ENCODE measurements at places on chromosomes 12 and 14. TPM values are rescaled to one million over a fixed set of nuclear protein-coding genes. Genes with fewer than 3 reads are reported as not detected.

Gene KRT82
- not detected for polyA plus RNA-seq

- DNase-seq = no peak
Observed at GRCh38 chr12:112285600-112286401, 96.4 kb downstream of the HECTD4 start.

GRCh38 chr12:80581783-80582182 lies 125.7 kb upstream of the MYF6 start:
- no peak for DNase-seq

GRCh38 chr12:124098101-124098757 lies 125.2 kb downstream of the ZNF664 start:
- no peak for DNase-seq

- DNase-seq = no peak
Observed at GRCh38 chr12:48069241-48069640, 36.6 kb downstream of the SENP1 start.

DNA sequence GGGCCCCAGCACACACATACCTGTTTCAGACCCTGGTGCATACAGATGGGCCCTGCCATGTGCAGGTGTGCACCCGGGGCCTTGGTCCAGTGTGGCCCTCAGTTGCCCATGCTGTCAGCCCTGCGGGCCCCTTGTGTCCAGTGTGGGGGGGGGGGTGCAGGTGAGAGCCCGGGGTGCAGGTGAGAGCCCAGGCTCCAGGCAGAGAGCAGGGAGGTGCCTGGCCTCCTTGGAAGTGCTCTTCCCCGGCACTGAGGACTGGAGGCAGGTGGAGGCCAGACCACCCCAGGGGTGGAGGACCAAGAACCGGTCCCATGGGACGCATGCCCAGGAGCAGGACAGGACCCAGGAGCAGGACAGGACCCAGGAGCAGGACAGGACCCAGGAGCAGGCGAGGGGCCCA lies 40.9 kb downstream of the FBRSL1 start:
- DNase-seq = no peak

GRCh38 chr12:21710958-21711775 lies 53.5 kb upstream of the LDHB start:
- DNase-seq = no peak

DNA sequence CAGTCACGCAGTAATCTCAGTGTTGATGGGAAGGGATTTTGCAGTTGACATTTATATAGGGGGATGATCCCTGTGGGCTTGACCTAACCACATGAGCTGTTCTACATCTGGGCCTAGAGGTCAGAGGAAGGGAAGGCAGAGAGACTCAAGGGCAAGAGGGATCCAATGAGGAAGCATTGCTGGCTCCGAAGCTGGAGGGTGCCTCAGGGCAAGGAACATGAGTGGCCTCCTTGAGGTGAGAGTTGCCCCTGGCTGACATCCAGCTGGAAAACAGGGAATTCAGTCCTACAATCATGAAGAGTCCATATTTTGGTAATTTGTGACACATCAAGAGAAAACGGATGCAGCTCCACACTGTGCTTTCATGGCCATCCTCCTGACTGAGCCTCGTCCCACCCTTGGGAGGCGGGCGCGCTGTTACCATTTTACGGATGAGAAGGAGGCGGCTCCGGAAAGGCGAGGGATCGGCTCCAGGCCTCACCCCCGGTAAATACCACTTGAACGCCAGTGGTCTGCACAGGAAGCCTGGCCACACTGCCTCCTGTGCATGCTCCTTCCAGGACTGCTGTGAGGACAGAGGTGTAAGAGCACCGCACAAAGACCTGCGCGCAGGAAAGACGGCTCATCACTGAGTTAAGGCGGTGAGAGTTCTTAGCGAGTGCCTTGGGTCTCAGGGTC lies 18.5 kb upstream of the FKBP4 start:
- DNase-seq = no peak

GRCh38 chr14:96904201-96904600 lies 107.0 kb downstream of the VRK1 start:
- no peak for DNase-seq

- DNase-seq = no peak
Observed at GRCh38 chr12:24011927-24012507, 62.5 kb upstream of the SOX5 start.
